ENCODE measurements at places on chromosomes 6 and 20.

DNA sequence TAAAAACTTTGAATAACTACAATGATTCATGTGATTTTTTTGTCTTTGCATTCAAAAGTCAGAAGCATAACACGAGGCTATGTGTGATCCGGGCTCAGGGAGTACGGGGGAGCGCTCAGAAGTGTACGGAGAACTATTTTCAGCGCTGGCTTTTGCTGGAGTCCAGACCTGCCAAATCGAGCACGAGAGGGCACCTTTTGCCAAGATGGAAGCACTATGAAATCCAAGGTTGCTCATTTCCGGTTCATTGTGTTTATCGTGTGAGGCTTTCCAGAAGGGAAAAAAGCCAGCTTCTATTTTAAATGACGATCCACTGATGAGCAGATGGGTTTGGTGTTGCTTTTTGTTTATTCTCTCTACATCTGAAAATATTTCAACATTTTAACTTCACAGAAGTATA, 11.3 kb downstream of the RAMACL start:
- no peak for DNase-seq

DNA sequence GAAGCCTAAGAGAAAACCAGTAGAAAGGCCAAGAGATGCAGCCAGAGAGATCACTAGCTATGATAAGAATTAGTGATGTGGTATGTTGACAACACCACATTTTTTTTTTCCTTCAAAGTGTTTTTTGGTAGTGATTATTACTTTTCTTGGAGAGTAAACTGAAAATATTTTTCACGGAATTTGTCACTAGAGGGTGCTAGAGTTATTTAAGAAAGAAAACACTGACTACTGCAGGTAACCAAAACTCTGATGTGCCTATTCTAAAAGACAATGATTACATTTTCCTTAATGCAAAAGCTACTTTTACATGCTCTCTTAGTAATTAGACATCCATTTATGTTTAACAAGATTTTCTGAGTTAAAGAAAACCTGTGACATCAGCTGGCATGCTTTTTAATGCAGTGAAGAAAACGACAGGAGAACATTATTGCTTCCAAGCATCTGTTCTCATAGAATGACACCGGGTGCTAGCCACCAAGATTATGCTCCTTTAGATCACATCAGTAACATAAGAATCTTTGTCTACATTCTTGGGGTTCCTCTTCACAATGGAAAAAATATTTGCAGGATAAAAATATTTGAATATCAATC, 28.8 kb downstream of the RWDD2A start:
- DNase-seq = peak; percentile 40

GRCh38 chr6:138963531-138963930, 24.5 kb downstream of the REPS1 start:
- no peak for DNase-seq

DNA sequence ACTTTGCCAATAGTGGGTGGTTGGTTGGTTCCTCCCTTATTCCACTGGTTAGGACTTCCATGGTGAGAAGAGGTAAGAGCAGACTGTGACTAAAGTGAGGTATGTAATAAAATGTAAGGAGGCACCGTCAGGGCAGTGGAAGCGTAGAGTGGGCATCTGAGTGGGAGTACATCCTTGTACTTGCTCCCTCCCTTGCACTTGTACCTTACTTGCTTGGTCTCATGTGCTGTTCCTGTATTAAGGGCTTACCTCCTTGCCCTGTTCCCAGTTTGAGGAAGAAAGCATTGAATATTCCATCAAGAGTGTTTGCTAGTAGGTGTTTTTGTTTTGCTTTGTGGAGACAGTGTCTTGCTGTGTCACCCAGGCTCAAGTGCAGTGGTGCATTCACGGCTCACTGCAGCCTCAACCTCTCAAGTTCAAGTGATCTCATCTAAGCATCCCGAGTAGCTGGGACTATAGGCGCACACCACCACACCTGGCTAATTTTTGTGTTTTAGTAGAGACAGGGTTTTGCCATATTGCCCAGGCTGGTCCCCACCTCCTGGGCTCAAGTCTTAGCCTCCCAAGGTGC, 25.5 kb downstream of the AMD1 start:
- no peak for DNase-seq

DNA sequence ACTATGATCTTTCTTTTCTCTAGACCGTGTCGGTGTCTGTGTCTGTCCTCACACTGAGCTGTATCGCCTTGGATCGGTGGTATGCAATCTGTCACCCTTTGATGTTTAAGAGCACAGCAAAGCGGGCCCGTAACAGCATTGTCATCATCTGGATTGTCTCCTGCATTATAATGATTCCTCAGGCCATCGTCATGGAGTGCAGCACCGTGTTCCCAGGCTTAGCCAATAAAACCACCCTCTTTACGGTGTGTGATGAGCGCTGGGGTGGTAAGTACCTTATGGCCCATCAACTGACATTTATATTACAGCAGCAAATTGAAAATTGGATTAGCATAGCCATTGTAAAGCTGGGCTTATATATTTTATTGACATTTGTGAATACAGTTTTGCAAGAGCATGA, 72.2 kb upstream of the GFRAL start:
- DNase-seq = no peak
